ENCODE measurements at places on chromosomes 3 and 15. TPM values are rescaled to one million over a fixed set of nuclear protein-coding genes. Genes with fewer than 3 reads are reported as not detected.

DNA sequence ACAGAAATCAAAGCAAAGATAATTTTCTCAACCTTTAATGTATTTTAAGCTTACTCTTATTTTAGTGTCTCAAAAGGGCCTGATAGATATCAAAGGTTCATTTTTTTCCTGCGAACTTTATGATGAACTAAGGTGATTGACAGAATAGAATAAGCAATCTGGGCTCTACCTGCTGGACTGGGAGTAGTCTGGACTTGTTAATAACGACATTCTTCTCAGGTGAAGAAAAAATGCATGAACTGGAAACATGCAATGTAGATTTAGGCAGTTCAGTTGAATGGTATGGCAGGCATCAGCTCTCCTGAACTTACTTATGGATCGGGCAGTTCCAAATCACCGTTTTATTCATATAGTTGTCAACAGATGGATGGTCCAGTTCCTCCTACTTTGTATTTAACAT, 189.7 kb upstream of the ZBTB20 start:
- DNase-seq = no peak

MUC20 gene
- not detected for total RNA-seq

DNA sequence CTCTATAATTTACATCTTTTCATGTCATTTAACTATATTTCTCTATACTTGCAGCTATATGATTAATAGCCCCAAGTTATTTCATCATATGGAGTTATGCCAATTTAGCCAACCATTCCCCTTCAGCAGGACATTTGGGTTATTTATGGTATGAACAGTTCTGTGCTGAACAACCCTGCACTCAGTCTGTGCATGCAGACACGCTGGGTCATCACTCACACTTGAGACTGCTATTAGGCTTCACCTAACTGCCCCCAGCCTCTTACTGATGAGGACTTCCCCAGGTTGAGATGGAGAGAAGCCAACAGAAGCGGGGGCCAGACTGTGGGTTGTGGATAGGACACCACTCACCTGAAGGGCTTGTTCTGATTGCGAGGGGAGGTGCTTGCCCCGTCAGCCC, 7.3 kb downstream of the TADA3 start:
- no peak for DNase-seq

DNA sequence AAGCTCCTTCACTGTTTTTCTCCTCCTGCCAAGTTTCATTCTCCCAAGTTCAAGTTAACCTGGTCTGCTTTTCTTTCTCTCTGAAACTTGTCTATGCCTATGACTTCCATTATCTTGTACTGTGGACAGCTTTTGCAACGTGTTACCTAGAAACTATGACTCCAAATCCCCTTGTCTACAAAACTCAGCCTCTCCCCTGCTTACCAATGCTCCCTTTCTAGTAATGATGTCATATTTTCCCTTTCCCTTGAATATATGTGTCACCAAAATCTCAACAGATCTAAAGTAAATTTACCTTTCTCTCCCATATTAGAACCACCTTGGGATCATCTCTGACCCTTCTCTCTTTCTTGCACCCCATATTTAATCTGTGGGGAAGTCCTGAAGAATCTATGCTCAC, 10.5 kb upstream of the ABHD2 start:
- no peak for DNase-seq

- DNase-seq = no peak
These were observed 14.9 kb downstream of the LEKR1 start for GRCh38 chr3:156840826-156841689.

- DNase-seq = no peak
These were observed 582.2 kb upstream of the PPP2R3A start for GRCh38 chr3:135383301-135383700.

GRCh38 chr3:140883428-140884040, 58.1 kb upstream of the SLC25A36 start:
- DNase-seq = no peak

DNA sequence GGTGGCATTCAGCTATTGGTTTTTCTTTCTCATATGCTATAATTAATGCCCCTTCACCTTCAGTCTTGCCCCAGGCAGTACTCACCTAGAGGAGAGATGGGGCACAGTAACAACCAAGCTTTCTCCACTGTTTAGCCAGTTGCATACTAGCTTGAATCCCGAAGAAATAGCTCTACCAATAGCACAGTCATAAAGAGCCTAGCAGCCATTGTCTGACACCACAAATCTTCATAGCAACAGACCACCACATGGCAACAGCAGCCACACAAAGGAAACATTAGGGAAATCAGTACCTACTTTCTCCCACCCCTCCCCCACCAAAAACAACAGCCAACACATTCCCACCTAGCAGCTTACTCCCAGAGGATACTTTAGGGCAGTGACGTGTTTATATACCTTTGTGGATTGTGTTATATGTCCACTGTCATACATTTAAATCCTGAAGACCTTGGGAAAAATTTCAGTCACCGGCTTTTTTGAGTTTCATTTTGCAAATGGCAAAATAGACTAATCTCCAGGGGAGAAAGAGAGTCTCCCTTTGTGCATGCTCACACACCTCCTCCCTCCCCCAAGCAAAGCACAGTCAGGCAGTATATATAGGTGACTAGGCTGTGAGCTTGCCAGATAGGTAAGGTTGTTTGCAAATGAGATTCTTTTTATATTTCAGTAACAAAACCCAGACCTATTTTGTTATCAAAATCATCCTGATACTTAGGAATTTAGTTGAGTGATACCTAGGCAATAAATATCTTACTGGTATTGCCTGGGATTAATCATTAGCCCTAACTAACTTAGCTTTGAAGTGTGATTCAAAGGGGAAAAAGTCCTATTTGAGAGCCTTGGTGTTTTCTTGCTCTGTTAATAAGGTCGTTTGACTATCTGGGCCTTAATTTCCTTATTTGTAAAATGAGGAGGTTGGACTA, 140.6 kb downstream of the RBPMS2 start:
- DNase-seq = no peak

DNA sequence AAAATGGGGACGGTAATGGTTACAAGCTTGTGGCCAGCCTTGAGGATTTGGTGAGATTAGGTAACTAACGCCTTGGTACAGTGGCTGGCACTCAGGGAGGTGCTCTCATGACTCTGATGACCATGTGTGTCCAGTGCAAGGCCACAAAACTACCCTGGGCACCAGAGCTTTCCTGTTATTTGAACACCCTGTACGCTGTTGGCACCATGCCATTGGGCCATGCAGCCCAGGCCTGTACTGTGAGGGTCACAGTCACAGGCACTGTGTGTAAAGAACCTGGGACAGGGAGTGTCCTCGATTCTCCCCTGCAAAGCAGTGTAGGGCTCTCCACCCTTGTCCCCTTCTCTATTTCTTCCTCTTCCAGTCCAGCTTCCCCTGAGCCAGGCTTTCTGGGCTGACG, 6.3 kb downstream of the TMEM43 start:
- no peak for DNase-seq

PRR20G gene
- total RNA-seq = not detected

GRCh38 chr15:82305621-82306048, 43.0 kb downstream of the SAXO2 start:
- DNase-seq = no peak

DNA sequence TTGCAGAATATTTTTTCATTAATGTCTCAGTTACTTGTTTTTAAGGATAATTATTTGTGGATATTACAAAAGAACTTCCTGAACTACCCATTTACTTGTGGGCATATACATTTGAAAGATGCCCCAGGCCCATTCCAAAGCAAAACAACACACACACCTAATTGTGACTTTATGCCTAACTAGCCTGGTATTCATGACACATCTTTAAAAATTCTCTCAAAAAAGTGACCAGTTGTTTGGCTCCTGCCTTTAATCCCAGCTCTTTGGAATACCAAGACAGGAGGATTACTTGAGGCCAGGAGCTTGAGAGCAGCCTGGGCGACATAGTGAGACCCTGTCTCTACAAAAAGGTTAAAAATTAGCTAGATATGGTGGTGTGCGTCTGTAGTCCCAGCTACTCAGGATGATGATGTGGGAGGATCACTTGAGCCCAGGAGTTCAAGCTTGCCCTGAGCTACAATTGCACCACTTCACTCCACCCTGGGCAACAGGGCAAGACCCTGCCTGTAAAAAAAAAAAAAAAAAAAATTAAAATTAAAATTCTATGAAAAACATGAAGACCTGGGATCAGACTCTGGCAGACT, 51.7 kb upstream of the SLC4A7 start:
- DNase-seq = peak; percentile 69

GRCh38 chr3:170137986-170138385, 43.5 kb downstream of the PHC3 start:
- no peak for DNase-seq

DNA sequence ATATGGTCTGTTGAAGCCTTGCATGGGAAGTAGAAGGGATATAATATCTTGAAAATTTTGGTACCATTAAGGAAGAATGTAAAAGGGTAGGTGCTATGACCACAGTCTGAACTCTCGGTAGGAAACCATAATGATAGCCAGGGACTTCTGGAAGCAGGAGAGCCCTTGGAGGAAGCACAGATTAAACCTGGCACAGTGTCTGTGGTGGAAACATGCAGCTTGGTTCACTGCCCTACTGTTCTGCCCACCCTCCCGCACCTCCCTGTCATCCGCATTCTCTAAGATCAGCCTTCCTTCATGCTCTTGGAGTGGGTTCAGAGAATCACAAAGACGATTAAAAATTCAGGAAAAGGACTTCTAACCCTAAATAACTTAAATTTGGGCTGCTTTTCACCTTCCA, 20.9 kb downstream of the VPS8 start:
- no peak for DNase-seq

LRRIQ4 gene
- total RNA-seq = not detected

LEKR1 gene
- total RNA-seq = 0.96 TPM

GRCh38 chr3:71090207-71090606, 493.3 kb downstream of the FOXP1 start:
- no peak for DNase-seq

DNA sequence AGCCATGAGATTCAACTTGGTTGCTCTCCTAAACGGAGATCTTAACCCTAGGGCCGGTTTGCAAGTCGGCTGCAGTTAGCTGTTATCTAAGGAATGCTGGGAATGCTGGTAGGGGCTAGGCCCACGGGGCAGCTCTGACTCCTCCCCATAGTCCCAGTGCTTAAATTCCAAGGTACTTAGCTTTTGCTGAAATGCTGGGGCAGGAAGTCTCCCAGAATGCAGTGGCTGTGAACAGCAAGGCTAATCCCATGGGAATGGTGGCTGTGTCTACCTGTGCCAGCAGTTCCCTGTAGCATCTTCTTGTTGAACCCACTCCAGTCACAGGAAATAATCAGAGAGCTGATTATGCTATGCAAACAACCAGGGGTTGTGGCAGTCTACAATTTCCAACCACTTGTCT, 102.5 kb upstream of the TJP1 start:
- peak; percentile 92 for DNase-seq

- DNase-seq = no peak
These were observed 133.1 kb upstream of the UBE2E1 start for GRCh38 chr3:23672628-23673027.

GRCh38 chr3:5251196-5251583, 63.7 kb downstream of the EDEM1 start:
- DNase-seq = no peak

DNA sequence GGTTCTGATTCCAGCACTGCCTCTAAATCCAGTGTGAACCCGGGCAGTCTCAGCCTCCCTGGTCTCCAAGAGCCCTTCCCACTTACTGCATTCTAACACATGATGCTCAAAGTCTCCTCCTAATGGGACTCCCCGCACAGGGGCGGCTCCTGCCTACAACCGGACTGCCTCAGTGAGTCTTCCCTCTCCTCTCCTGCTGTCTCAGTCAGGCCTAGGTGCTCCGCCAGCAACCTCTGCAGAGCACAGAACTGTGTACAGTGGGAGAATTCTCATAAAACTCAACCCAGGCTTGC, 28.9 kb downstream of the TBC1D2B start:
- no peak for DNase-seq

- DNase-seq = no peak
These were observed 22.7 kb downstream of the GADL1 start for GRCh38 chr3:30871720-30872119.

DNA sequence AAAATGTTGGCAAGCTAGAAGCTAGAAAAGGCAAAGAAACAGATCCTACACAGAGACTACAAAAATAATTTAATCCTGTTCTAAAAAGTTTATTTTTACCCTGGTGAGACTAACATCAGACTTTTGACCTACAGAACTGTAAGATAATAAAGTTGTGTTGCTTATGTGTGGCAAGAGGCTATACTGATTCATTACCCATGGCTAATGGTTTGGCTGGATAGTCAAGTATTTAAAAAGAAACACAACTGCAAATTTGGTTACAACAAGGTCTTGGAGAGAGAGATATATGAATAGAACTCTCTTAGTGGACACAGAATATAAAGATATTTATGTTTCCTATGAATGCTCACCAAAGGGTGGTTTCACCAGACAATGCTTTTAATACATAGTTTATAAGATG, 364.2 kb upstream of the PLSCR5 start:
- no peak for DNase-seq

- no peak for DNase-seq
These were observed 42.0 kb upstream of the FEZF2 start for GRCh38 chr3:62415312-62415801.

LYZL4 gene
- total RNA-seq = not detected

EFCC1 gene
- total RNA-seq = 0.29 TPM

- DNase-seq = no peak
These were observed 12.8 kb downstream of the RGMA start for GRCh38 chr15:93076217-93076616.

DNA sequence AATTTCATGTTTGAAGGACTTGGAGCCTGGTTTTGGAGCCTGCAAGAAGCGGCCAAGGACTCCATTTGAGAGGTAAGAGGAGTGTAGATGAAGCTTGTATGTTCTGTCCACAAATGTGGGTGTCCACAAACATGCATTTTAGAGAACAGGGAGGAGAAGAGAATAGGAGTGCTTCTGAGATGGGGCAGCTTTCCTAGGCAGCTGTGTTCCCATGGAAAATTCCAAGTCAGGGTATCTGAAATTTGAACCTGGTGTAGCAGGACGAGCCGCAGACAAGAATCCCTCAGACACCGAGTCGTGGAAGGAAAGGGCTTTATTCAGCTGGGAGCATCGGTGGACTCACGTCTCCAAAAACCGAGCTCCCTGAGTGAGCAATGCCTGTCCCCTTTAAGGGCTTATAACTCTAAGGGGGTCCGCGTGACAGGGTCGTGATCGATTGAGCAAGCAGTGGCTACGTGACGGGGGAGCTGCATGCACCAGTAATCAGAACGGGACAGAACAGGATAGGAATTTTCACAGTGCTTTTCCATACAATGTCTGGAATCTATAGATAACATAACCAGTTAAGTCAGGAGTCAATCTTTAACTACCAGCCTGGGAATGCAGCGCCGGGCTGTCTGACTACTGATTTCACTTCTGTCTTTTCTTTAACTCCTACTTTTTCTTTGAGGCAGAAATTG, 71.4 kb upstream of the WDR72 start:
- DNase-seq = no peak

COL6A5 gene
- total RNA-seq = under 0.01 TPM

CACNA2D2 gene
- total RNA-seq = 0.22 TPM

DNA sequence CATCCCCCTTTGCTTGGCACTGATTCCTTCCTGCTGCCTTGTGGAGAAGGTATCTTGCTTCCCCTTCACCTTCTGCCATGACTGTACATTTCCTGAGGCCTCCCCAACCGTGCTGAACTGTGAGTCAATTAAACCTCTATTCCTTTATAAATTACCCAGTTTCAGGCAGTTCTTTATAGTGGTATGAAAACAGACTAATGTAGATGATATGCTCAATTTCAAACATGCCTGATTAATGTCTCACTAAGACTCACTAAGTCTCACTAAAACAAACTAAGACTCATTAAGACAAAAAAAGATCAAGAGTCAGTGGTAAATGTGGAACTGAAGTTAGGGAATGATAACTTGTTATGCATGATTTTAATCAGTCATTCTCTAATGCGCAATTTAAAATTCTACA, 606.6 kb downstream of the RBMS3 start:
- no peak for DNase-seq

All from A172 (cell line).